ENCODE measurements at places on chromosomes 4 and X.

GRCh38 chrX:21638311-21638710, 19.8 kb downstream of the KLHL34 start:
- DNase-seq = peak; percentile 25

GRCh38 chr4:1310031-1310795, 20.5 kb downstream of the MAEA start:
- no peak for DNase-seq

- DNase-seq = no peak
Observed at GRCh38 chr4:4607336-4608213, 65.7 kb upstream of the STX18 start.

GRCh38 chr4:11039634-11040131, 355.1 kb upstream of the CLNK start:
- DNase-seq = no peak

DNA sequence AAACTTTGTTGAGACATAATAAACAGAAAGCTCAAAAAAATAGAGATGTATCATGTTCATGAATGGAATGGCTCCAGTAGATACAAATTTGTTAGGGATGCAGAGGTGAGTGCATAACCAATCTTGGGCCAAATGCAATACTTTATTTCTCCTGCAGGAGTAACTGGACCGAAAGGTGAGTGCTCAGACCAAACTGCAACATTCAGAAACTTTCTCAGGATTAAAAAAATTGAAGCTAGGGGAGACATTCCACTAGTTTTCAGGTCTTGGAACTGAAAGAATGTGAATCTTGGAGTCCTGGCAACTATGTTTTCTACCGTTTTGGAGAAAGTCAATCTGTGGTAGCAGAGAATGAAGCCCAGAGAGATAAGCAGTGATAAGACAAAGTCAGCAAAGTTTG, 21.2 kb upstream of the LCORL start:
- DNase-seq = no peak

DNA sequence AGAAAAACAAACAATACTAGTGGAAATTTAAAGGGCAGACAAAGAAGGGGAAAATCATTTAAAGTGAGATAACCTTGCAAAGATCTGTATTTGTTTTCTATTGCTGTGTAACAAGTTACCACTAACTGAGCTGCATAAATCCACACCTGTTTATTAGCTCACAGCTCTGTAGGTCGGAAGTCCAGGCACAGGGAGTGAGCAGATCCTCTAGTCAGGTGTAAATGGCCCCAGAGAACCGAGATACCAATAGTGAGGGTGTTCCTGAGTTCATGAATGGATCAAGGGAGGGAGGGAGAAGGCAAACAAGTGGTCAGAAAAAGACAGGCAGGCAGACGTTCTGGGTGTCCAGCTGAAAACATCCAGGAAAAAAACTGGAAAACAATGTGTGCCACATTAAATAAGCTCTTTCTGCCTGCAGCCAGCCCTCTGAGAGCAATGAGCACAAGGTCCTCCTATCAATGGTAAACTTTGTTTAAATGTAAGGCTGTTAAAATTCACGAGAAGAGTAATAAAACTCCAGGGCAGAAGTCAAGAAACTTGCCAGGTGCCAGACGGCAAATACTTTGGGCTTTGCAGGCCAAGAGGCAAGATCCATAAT, 25.0 kb downstream of the ADGRA3 start:
- no peak for DNase-seq

- no peak for DNase-seq
Observed at GRCh38 chr4:183295711-183296110, 24.4 kb downstream of the CLDN22 start.

- DNase-seq = peak; percentile 76
Observed at GRCh38 chrX:11787564-11787963, 29.5 kb downstream of the MSL3 start.

- no peak for DNase-seq
Observed at GRCh38 chr4:87232216-87232615, 11.8 kb upstream of the KLHL8 start.

- DNase-seq = no peak
Observed at GRCh38 chr4:21982087-21982486, 33.5 kb upstream of the KCNIP4 start.

DNA sequence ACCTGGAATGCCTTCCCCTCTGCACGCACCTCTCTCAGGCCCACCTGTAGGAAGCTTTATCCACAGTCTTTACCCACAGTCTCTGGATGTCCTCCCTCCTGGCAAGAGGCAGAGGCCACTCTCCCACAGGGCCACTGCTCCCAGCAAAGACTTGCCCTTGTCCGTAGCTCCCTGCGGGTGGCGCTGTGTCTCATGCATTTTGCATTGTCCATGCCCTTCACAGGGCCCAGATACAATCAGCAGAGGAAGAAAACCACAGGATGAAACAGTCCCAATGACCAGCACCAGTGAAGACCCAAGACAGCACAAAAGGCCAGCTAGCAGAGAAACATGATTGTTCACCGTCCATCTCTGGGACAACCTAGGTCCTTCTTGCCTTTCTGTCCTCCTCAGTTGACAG, 2.1 kb upstream of the NSG1 start:
- peak; percentile 27 for DNase-seq

- no peak for DNase-seq
Observed at GRCh38 chr4:81724925-81725329, 253.2 kb upstream of the RASGEF1B start.

DNA sequence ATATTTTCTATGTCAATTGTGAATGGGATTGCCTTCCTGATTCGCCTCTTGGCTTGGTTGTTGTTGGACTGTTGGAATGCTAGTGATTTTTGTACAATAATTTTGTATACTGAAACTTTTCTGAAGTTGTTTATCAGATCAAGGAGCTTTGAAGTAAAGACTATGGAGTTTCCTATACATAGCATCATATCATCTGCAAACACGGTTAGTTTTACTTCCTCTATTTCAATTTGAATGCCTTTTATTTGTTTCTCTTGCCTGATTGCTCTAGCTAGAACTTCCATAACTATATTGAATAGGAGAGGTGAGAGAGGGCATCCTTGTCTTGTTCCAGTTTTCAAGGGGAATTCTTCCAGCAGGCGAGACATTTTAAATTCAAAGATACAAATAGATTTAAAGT, 226.5 kb downstream of the FBXO8 start:
- DNase-seq = no peak

DNA sequence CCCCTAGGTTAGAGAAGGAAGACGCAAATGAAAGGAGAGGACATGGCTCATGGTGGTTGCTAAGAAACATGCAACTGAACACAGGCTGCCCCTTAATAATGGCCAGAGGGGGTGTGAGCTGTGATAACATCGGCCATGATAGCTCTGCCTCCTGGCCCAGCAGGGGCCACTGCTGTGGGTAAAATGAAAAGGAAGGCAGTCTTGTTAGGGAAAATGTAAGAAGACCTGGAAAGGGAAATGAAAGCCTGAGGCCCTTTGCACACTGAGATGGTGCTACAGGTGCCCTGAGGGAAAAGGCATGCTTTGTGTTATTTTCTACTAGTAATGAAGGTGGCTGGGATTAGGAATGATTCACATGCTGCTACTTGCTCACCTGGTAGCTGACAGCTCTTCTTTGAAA, 123.6 kb upstream of the MID1 start:
- no peak for DNase-seq

DNA sequence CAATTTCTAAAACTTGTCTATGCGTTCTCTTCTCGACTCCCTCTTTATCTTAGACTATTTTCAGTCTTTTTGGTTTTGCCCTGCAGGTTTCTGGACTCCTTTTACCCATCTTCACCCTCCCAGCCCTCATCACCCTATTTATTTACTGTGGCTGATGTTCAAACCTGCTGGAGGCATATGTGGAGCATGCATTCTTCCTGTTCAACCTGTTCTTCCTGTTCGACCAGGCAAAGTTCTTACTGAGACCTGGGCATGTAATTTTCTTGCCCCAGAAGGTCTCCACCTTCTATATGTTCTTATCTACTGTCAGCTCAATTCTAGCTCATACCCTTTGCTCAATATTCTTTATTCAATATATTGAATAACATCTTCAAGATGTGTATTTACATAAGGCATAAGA, 69.4 kb upstream of the AGA start:
- no peak for DNase-seq

DNA sequence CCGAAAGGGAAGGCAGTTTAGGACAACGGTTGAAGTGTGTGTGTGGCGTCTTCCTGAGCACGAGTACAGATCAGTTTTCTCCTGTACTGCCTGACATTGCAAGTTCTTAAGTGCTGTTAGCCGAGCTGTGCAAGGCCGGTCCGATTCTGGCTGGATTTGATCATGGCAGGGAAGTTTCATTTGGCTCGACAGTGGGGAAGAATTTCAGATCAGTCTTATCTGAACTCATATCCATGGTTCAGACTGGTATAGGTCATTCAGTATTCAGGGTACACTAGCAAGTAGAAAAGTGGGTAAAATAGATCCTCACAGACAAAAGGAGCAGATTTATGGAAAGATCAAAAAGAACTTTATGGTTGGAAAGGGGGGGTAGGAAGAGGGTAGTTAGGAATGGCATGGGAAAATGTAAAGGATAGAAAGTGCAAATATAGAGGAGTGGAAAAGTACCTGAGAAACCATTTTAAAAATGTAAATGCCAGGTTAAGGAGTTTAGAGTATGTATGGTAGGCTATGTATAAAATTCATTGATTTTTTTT, 716 bp downstream of the THAP9 start:
- DNase-seq = no peak

DNA sequence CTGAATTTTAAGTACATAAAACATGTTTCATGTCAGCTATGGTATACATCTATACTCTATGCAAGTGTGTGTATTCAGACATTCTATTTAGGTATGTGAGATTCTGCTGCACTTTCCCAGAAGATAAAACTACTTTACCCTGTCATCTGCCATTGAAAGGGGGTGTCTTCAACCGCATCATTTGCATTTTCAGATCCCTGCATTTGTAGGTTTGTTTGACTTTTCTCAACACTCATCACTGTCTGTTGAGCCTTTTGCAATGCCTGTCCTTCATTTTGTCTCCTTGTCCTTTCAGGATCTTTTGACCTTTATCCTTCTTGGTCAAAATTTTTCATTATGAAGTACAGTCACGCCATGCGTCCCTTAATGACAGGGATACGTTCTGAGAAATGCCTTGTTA, 103.5 kb downstream of the TMA16 start:
- DNase-seq = no peak
